ENCODE measurements at places on chromosomes 6 and 20.

DNA sequence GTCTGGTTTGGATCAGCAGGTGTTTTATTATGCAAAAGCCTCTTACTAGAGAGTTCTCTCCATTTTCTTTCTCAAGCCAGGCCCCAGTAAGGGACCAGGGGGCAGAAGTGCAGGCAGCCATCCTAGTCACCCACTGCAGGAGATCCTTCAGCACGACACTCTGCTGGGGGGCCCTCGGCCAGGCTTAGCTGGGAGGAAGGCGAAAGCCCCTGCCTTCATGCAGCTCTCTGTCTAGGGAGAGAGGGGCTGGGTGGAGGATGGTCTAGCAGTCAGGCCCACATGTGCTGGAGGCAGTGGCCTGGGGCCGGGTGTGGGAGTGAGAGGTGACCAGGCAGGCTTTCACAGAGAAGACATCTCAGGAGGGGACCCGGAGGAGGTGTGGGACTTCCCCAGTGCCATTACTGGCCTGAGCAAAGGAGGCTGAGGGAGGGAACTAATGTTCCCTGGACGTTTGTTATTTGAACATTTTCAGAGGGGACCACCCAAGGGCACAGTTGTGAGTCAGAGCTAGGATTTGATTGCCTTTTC is 33.5 kb upstream of the VSTM2L start:
- no peak for DNase-seq

DNA sequence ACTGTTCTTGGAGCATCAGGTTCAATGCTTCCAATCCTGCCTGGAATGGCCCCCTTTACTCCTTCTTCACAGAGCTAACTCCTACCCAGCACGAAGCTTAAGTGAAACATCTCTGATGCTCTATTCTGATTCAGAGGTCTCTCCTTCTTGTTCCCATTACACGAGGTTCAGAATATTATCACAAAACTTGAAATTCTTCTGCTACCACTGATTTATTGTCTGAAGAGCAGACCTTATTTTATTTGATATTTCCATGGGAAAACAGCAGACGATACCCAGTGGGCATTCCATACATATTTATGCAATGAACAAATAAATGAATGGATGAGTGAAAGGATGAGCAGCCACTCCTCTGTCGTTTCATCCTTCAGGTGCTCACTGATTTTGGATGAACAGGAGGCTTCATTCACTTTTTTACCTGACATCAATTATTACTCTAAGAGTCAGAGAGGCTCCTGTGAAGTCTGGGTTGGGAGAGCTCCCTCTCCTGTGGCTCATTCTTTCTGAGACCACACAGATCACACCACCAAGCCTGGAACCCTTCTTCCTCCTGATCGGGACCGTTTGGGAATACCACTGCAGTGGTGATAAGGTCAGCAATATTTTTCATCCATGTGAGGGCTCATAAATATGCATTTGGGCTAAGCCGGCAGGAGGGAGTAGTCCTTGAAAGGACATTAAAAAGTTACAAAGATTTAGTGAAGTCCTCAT is 25.8 kb downstream of the SMLR1 start:
- DNase-seq = no peak

GRCh38 chr6:110366975-110367374 is 8.8 kb upstream of the METTL24 start:
- no peak for DNase-seq

DNA sequence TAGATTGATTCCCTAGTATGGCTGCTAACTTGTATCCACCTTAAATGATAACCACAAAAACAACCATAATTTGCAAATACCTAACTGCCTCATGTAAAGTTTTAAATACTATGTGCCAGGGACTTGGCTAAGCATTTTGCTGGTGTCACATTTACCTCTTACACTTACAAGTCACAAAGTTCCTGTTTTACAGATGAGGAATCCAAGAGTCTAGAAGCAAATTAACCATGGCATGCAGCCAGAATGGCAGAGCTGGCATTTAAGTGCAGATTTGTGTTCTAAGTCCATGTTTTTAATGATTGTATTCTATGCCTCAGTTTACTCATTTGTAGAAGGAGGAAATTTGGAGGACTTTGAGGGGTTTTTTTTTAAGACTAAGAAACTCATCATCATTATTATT is 696.7 kb downstream of the PTPRT start:
- DNase-seq = no peak

GRCh38 chr6:3719462-3720308 is 31.8 kb downstream of the PXDC1 start:
- DNase-seq = no peak

DNA sequence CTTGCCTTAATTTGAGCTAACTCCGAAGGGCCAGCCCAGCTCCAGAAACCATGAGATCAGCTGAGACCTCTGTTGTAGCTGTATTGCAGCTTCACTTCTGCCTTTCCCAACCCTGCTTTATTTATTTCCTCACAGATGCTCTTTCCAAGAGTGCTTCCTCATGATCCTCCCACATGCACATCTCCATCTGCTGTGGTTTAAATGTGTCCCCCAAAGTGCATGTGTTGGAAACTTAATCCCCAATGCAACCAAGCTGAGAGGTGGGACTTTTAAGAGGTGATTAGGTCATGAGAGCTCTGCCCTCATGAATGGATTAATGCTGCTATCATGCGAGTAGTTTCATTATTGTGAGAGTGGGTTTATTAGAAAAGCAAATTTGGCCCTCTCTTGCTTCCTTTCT is 164.4 kb upstream of the TAB2 start:
- no peak for DNase-seq

DNA sequence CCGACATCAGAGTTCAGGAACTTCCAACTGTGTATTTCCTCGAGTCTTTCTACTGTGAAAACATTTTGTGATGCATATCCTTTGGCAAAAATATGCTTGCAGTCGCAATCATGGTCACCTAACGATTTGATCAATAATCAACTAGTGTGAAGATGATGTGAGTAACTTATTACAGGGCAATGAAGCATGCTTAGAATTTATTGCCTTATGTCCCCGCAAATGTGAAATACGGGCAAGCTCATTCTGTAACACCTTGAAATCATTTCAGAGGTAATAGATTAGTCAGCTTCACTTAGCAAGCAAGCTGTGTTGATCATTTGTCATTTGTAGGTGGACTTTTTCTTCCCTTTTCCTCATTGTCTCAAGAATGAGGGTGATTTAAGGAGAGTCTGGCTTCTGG is 67.9 kb upstream of the DOK5 start:
- DNase-seq = no peak

DNA sequence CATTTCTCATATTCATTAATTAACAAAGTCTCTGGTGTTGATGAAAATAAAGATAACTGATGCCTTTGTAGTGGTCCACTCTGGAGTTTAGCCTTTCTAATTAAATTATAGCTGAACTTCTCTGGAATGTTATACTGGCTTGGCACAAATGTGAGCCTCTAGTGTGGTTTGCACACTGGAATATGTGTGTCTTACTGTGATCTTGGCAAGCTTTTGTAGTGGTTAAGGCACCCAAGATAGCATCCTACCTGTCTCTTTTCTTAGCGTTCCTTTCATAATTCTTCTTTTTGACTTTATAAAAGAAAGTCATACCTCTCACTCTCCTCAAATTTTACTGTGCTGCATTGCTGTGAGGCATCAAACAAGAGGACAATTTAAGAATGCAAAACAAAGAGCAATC is 107.4 kb downstream of the UTRN start:
- DNase-seq = no peak

DNA sequence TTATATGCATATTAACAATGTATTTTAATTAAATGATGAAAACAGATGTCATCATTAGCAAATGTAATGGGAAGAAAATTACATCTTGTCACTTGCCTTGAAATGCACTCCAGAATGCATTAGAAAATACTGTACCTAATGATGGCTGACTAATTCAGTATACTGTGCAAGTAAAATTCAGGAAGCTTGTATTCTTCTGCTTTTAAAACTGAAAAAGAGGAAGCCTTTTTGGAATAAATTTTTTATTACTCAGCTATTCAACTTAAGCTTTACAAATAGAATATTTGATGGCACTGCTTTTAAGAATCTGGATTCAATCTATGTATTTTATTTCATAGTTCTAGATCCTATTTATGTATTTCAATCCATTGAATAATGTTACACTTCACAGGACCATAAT is 195.5 kb downstream of the RIMS1 start:
- no peak for DNase-seq

GRCh38 chr6:45896783-45897441 is 118.7 kb downstream of the CLIC5 start:
- DNase-seq = no peak

- no peak for DNase-seq
Observed at GRCh38 chr6:158761746-158762145, 57.4 kb downstream of the EZR start.

- no peak for DNase-seq
Observed at GRCh38 chr20:46030284-46031013, 1.4 kb downstream of the SLC12A5 start.

DNA sequence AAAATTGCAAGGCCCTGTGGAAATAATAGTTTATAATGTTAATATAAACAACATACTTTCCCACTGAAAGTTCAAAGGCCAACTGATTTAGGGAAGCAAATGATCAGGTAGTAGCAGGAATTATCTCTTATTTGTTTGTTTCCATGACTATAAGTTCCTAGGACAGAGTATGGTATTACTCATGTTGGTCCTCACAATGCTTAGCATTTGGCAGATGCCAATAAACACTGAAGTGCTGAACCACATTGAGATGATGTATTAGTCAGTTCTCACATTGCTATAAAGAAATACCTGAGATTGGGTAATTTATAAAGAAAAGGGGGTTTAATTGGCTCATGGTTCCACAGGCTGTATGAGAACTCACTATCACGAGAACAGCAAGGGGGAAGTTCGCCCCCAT is 129.6 kb upstream of the NUP153 start:
- no peak for DNase-seq

DNA sequence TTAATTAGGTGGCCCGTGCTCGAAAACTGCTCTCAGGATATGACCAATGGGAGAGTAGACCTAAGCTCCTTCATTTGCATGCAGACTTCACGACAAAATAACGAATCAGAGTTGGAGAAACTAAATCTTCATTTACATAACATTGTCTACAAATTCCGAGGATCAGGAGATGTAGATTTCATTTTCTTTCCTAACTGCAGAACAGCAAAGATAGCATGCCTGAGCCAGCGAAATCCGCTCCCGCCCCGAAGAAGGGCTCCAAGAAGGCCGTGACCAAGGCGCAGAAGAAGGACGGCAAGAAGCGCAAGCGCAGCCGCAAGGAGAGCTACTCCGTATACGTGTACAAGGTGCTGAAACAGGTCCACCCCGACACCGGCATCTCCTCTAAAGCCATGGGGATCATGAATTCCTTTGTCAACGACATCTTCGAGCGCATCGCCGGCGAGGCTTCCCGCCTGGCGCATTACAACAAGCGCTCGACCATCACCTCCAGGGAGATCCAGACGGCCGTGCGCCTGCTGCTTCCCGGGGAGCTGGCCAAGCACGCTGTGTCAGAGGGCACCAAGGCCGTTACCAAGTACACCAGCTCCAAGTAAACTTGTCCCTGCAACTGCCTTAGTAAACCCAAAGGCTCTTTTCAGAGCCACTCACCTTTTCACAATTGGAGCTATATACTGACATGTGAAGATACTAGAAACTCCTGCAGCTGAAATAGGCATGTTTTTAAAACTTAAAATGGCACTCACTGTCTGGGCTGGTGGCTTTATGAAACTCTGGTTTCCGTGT is 96.5 kb downstream of the HFE start:
- no peak for DNase-seq

GRCh38 chr6:105051941-105052471 is 95.1 kb downstream of the LIN28B start:
- DNase-seq = no peak

GRCh38 chr20:35316086-35316485 is 23.9 kb upstream of the FAM83C start:
- DNase-seq = no peak

- no peak for DNase-seq
Observed at GRCh38 chr6:45645302-45645701, 267.6 kb upstream of the SUPT3H start.

DNA sequence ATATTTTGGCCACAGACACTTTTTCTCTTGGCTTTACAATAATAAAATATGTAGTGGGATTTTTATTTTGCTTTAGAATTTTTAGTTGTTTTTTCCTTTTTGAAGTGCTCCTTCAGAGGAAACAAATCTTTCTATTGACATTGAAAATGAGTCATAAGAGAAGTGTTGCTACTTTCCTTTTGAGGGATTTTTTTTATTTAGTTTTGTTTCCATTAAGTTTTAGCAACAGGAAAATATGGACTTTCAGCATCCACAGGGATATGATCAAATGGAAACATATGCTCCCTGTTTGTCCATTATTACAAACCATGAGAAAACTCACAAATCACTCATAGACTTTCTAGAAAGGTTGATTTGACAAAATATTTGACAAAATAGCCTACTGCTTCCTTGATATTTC is 65.3 kb upstream of the BMP2 start:
- DNase-seq = no peak

DNA sequence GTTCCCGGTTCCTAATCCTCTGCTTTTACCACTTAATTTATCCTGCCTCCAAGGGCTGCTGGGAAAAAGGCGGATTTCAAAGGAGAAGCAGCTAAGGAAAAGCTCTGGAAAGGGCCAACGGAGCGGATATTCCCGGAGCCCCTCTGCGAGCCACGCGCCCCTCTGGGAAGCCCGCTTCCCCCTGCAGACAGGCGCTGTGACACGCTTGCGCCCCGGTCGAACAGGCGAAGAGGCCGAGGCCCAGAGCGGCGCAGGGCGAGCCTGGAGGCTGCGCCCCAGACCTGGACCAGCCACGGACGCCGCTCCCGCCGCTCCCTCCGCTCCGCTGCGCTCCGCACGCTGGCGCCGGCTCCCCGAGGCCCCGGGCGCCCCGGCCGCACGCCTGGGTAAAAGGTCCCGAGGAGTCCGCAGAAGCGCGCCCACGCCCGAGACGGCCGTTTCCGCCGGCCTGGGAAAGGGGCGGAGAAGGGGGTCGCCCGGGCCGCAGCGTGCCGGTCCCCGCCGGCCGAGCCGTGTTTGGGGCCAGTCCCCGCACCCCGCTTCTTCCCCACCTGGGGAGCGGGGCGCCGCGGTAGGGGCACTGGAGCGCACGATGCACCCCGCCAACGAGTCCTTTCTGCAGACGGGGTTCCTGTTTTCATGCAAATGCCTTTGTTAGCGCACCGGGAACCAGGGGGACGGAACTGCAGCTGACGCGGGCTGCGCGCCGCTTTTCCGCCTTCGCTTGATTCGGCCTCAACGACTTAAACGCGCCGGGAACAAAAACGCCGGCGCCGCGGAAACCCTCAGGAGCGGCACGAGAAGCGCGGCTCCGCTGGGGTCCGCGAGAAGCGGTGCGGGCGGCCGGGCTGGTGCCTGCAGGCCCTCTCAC is 91.9 kb upstream of the SIRPA start:
- no peak for DNase-seq

- no peak for DNase-seq
Observed at GRCh38 chr20:23658336-23658735, 20.6 kb upstream of the CST3 start.

- no peak for DNase-seq
Observed at GRCh38 chr6:37058084-37058586, 52.7 kb downstream of the FGD2 start.

GRCh38 chr20:3021327-3021726 is 22.1 kb upstream of the GNRH2 start:
- DNase-seq = no peak
